Left lung (tissue), 14 donors: ENCODE measurements at places on chromosomes 13 and 19. TPM values are rescaled to one million over a fixed set of nuclear protein-coding genes. Genes with fewer than 3 reads are reported as not detected.

Gene PPP1R15A
- polyA plus RNA-seq: 66.8 TPM

Gene P2RY11
- 12.4 TPM for polyA plus RNA-seq

Gene BRCA2
- 8.6 TPM for polyA plus RNA-seq

Gene TUBA3C
- polyA plus RNA-seq: not detected

Gene FFAR3
- polyA plus RNA-seq: 0.15 TPM

Gene PGLYRP1
- 2.0 TPM for polyA plus RNA-seq

Gene CPB2
- 0.34 TPM for polyA plus RNA-seq

Gene OR7E24
- polyA plus RNA-seq: not detected

Gene SLC5A5
- polyA plus RNA-seq: 0.06 TPM
